ENCODE measurements at places on chromosomes 16 and 17. TPM values are rescaled to one million over a fixed set of nuclear protein-coding genes. Genes with fewer than 3 reads are reported as not detected.

Gene STX8
- 48.0 TPM for polyA plus RNA-seq

Gene GP1BA
- polyA plus RNA-seq = 1.1 TPM

Gene SMIM36
- not detected for polyA plus RNA-seq

DNA sequence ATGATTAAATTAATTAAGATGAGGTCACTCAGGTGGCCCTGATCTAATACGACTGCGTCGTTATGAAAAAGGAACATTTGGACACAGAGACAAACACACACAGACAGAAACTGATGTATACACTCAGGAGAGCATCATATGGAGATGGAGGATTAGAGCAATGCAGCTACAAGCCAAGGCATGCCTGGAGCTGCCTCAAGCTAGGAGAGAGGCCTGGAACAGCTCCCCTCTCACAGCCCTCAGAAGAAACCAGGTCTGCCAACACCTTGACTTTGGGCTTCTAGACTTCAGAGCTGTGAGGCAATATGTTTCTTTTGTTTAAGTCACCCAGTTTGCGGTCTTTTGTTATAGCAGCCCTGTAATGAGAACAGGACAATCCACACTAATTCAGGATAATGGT is 318.9 kb downstream of the HS3ST3B1 start:
- no peak for DNase-seq

DNA sequence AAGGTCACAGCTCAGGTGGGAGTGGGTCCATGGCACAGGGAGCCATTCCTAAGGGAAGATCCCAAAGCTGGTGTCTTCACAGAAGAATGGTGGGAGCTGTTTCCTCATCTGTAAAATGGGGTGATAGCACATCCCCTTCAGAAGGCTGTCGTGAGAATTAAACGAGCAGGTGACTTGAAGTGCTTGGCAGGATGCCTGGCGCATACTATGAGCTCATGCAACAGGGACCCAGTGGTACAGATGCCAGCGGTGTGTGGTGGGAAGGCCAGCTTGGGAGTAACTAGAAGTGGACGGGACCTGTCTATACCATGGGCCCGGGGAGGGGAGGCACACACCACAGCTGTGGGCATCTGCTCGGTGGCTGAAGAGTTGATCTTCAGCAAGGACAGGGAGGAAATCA is 189.3 kb upstream of the TNRC6C start:
- DNase-seq = no peak

GRCh38 chr17:74959826-74960515 is 12.6 kb downstream of the HID1 start:
- DNase-seq = no peak

DNA sequence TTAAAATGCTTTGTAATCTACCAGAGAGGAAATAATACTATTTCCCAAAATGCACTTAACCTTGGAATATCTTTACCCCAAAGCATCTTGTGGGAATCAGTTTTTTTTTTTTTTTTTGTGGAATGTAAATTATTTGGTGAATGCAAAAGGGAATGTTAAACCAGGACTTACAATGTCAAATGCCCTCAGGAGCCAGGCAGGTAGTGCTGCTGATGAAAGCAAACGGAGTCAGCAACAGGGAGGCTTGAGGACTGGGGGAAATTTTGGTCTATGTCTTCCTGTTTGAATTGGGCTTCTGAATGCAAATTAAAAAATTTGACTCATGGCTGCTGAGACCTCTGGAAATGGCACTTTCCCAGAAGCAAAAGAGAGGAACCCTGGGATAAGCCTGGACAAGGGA is 96.5 kb upstream of the NLRP1 start:
- DNase-seq = no peak

DNA sequence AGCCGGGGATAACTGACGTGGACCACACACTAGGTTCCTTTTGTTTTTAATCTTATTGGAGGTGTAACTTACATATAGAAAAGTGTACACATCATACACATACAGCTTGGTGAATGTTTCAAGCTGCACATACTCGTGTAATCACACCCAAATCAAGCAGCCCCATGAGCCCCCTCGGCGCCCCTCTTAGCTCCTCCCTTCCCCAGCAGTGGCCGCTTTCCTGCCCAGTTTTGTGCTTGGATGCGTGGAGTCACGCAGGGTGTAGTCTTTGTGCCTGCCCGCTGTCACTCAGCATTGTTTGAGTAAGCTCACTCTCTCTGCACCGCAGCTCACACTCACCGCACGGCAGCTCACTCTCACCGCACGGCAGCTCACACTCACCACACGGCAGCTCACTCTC is 151.7 kb upstream of the CHMP6 start:
- DNase-seq = no peak

DNA sequence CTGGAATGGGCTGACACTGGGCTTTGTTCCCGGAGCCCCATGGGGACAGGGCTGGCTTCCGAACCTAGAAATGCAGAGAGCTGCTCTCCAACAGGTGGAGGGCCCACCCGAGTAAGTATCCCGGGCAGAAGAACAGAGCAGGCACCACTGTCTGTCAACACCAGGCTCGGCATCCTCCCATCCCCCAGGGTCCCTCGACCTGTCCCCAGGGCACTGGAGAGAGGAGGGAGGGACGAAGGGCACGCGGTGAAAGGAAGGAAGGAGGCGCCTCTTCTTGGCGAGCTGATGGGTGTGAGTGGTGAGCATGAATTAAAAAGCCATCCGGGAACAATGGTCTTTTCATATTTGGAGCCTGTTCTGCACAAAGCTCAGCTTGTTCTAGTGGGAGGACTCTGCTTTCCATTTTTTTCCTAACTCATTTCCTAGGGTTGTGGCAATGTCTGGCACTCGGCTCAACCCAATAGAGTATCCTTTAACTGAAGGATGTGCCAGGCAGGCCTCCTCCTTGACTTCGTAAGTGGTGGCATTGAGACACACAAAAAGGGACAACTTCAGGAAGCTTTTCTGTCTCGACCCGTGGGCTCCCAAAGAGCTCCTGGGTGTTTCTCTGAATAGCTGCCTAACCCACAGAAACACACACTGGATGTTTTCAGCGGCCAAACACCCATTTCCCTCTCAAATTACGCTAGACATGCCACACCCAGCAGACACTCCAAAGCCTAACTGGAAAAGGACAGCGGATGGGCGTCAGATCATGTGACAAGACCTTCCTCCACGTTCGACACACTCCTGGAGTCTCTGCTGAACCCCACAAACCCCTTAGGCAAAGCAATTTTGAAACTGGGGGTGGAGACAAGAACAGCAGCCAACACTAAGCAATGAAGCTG is 47.7 kb downstream of the ZFHX3 start:
- peak; percentile 46 for DNase-seq

GRCh38 chr16:77758508-77758907 is 29.9 kb upstream of the VAT1L start:
- DNase-seq = no peak

DNA sequence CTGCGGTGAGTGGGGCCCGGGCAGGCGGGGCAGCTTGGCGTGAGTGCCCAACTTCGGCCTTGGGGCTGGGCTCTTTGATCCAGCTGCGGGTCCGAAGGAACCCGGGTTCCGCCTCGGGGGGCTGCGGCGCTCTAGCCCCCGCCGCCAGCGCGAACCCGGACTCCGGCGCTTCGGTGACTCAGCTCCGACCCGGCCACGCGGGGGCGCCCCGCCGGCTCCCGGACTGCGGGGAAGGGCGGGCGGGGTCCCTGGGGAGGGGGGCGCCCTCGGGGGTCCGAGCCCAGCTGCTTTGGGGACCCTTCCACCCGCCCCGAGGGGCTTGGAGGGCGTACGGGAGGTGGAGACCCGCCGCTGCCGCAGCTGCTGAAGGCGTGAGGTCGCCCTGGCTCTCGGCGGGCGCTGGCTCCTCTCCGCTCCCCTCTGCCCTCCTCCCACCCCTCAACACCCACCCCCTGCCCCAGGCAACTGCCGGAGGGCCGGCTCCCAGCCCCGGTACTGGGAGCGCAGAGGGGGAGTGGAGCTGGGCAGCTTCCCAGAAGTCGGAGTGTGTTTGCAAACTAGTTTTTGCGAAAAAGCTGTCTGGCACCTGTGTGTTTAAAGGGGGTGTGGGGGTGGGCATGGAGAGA is 516 bp downstream of the CPNE2 start:
- DNase-seq = no peak

GRCh38 chr16:84406006-84406963 is 37.9 kb downstream of the ATP2C2 start:
- no peak for DNase-seq

Data from muscle of arm (tissue), 14 donors.